ENCODE measurements at places on chromosomes 2 and 18. TPM values are rescaled to one million over a fixed set of nuclear protein-coding genes. Genes with fewer than 3 reads are reported as not detected.

CIB4 gene
- not detected for total RNA-seq

PARD3B gene
- 12.6 TPM for total RNA-seq

COLEC12 gene
- total RNA-seq: 61.3 TPM

DNA sequence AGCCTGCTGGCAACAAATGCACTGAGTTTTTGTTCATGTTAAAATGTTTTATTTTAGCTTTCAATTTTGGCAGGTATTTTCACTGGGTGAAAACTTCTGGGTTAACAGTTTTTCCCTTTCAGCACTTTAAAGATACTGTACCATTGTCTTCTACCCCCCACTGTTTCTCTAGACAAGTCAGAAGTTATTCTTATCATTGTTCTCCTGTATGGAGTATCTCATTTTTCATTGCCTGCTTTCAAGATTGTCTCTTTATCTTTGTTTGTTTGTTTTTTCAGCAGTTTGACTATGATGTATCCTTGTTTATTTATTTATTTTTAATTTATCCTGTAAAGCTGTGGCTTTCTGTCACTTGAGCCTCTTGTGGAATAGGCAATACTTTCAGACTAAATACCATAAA is 277.0 kb downstream of the ICOS start:
- no peak for DNase-seq

DNA sequence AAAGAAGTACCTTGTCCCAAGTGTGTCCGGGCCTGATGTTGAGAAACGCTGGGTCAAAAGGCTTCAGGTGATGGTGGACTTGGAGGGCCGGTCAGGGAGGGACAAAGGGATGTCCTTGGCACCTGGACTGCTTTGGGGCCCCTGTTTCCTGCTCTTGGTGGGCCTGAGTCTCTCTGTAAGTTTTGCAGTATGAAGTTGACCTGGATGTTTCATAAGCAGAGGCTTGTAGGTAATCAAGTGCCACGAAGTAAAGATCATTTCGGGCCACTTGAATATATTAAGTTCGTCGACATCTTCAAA is 29.4 kb downstream of the ASAP2 start:
- no peak for DNase-seq

DNA sequence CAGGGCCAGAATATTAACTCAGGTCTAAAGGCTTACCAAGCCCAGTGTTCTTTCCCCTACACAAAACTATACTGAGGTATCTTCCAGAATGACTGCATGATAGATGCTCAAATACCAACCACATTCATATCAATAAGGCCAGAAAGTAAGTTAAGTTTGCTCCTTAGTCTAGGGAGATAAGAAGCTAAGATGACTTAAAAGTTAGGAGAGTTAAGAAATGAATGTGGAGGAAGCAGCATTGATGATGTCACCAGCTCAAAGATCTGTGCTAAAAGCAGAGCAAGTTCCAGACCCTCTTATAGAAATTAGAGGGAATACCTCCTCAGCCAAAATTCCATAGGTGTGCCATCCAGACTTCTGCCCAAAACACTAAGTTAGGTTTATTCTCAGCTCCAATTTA is 6.1 kb downstream of the PPP4R1 start:
- no peak for DNase-seq

DNA sequence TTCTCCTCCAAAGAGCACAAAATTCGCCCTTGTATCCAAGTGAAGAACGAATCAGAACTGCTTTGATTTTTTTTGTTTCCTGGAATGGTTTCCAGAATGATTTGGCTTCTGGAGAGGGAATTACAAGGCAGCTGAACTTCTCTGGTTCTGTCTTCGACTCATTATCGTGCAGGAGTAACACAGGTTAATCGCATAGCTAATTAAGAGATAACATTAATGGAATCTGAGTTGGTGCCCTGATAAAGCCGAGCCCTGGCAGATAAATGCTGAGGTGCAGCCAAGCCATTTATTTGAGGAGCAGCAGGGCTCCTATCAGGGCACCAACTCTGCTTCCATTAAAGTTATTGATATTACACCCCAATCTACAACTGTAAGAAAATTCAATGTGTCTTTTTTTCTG is 433.7 kb downstream of the ZNF521 start:
- no peak for DNase-seq

DNA sequence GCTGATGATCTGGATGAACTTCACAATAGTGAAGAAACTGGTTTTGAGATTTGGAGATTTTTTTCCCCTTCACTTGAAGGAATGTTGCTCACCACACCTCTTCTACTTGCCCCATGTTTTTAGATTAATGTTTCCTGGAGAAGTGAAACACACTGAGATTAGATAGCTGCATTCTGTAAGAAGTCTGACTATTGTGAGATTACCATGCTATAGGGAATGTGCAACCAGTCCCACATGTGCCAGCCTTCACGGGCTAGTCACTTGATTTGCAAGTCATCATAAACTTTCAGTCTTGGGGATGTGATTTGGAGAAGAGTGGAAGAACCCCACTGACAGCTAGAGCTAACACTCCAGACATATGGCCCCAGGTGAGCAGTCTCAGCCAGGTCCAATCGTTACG is 7.4 kb upstream of the CCNYL1 start:
- DNase-seq: no peak

All from type B pancreatic cell (in vitro differentiated cells).